Upper lobe of left lung (tissue), 6 donors: ENCODE measurements at places on chromosomes 3 and 15. TPM values are rescaled to one million over a fixed set of nuclear protein-coding genes. Genes with fewer than 3 reads are reported as not detected.

Gene SSUH2
- 0.22 TPM for total RNA-seq

DNA sequence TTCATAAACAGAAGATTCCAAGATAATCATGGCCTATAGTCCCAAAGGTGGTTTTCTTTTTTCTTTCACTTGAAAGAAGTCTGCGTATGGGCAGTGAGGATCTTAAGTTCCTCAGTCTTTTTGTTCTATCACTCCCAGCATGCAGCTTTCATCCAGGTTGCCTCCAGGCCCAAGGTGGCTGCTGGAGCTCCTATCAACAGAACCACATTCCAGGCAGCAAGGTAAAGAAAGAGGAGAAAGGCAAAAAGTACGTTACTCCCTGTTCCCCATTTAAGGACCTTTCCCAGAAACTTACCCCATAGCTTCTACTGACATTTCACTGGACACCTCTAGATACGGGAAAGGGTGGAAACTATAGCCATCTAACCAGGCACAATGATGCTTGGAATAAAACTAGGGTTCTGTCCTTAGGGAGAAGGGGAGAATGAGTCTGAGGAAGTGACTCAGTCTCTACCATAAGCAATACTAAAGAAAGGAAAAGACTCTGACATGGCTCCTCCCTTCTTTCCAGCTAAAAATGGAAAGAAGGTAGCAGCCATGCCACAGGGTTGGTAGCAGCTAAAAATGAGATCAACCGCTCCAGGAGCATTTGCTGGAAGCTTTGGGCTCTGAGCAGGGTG lies 313.9 kb upstream of the NR2E3 start:
- H3K36me3 ChIP-seq: no peaks in the 10 kb centered on the region
- DNase-seq: no peak
- H3K4me1 ChIP-seq: no peaks in the 10 kb centered on the region

DNA sequence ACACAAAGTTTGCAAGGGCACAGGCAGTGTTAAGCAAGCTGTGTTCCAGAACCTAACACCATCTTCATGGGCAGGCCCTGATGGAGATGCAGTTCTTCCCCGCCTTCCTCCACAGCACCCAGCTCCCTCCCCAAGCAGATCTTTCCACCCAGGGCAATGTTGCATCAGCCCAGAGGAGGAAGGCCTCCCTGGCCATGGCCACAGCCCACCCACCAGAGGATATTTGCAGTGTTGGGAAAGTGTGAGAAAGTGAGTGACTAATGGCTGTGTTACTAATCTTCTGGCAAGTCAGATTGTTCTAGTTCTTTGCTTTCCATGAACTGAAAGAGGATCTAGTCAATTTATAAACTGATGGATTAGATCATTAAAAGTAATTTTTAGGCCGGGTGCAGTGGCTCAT lies 42.0 kb upstream of the ATP10A start:
- H3K27me3 ChIP-seq: no peaks in the 10 kb centered on the region
- H3K4me1 ChIP-seq: no peaks in the 10 kb centered on the region
- DNase-seq: no peak
- no peak overlapping the region for H3K4me3 ChIP-seq

- no peaks in the 10 kb centered on the region for H3K27me3 ChIP-seq
- no peak for DNase-seq
- no peak overlapping the region for H3K4me3 ChIP-seq
- peak overlapping the region; percentile 62 for H3K27ac ChIP-seq
- peaks cover 6% of the 10 kb centered on the region for H3K4me1 ChIP-seq
Measured at GRCh38 chr3:177590826-177591225, 393.5 kb upstream of the TBL1XR1 start.

- no peak for DNase-seq
- no peak overlapping the region for H3K4me3 ChIP-seq
- no peaks in the 10 kb centered on the region for H3K4me1 ChIP-seq
- peaks cover 38% of the 10 kb centered on the region for H3K36me3 ChIP-seq
- H3K27me3 ChIP-seq: no peaks in the 10 kb centered on the region
Measured at GRCh38 chr15:89864958-89865739, 28.6 kb downstream of the AP3S2 start.

- no peak overlapping the region for H3K27ac ChIP-seq
- H3K27me3 ChIP-seq: no peaks in the 10 kb centered on the region
- H3K4me3 ChIP-seq: no peak overlapping the region
- DNase-seq: no peak
- H3K4me1 ChIP-seq: no peaks in the 10 kb centered on the region
Measured at GRCh38 chr15:85125056-85125661, 143.5 kb downstream of the PDE8A start.

GRCh38 chr15:39287322-39288195 lies 293.3 kb upstream of the THBS1 start:
- no peaks in the 10 kb centered on the region for H3K4me1 ChIP-seq
- no peaks in the 10 kb centered on the region for H3K27me3 ChIP-seq
- H3K36me3 ChIP-seq: no peaks in the 10 kb centered on the region
- no peak overlapping the region for H3K4me3 ChIP-seq
